WERI-Rb-1 (cell line): ENCODE measurements at places on chromosomes 1 and 21.

DNA sequence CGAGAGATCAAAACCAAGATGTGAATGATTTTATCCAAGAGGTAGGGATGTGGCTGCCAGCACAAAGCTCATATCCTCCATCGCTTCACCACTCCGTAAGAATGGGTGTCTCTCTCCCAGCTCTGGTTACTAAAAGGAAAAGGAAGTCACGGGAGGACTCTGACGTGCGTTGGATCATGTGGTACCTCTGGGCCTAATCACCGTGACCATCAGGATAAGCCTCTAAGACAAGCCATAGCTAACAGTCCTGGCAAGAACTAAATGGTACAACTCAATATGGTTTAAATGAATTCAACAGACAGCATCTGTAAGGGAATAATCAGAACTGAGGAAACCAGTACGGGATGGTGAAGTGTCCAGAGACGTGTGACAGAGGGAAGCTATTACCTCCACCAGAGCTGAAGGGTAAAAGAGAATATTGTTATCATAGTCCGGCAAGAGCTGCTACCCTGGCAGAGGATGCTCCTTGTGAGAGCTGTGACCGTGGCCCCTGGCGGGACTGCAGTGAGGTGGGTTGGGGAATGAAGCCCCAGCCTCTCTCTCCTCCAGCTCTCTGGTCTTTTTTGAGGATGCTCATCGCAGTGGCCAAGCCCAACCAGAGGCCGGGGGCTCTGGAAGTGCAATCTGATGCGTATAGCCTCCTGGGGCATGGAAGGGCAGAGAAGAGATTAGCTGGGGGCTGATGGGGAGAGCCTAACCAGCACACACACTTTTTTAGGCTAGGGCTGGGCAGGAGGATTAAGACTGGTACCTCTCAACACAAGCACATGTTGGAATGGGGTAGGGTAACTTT is 54.2 kb downstream of the KIAA1614 start:
- DNase-seq, result no peak

GRCh38 chr1:2228694-2229036 is 546 bp downstream of the SKI start:
- DNase-seq, result no peak

DNA sequence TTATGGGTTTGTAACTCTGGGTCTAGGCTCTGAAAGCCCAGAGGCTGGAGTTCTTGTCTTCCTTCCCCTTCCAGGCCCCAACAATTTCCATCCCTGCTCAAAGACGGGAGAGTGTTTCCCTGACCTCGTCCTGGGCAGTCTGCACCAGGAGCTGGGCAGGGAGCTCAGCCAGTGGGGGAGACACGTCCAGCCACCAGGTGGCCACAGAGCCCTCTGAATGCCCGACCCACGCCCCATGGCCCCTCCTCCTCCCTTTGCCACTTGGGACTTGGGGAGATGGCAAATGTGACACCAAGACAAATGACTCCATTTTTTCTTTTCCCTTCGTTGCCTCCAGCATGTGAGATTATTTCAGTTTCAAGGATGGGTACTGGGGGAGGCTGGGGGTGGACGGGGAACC is 159.9 kb upstream of the AJAP1 start:
- peak; percentile 68 for DNase-seq

GRCh38 chr1:87800006-87800405 is 471.3 kb downstream of the LMO4 start:
- no peak for DNase-seq

GRCh38 chr1:116474921-116475849 is 95.6 kb downstream of the CD58 start:
- no peak for DNase-seq

GRCh38 chr1:209720326-209720725 is 15.7 kb downstream of the HSD11B1 start:
- DNase-seq, result no peak

- DNase-seq, result no peak
Observed at GRCh38 chr1:164842870-164843269, 283.9 kb downstream of the PBX1 start.

- peak; percentile 46 for DNase-seq
Observed at GRCh38 chr1:79074975-79075374, 68.4 kb upstream of the ADGRL4 start.
